EL (cell line): ENCODE measurements at places on chromosomes 5 and 9.

DNA sequence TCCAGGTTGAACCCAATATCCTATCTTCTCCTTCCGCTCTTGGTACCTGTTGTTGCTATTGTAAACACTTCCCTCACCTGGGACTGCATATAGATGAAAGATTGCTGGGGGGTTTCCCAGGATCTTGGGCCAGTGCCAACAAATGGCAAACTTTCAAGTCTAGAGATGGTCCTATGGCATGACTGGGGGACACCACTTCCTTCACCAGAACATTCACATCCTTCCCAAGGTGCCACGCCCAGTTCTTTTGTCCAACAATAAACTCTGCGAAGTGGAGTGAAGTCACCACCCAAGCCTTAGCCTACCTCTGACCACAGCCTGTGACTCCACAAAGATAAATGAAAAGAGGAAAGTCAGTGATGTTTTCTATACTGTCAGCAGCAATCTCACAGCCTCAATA, 34.4 kb downstream of the DOCK8 start:
- DNase-seq: no peak

- DNase-seq: no peak
Observed at GRCh38 chr5:105616599-105616998, 2054.0 kb upstream of the NUDT12 start.

DNA sequence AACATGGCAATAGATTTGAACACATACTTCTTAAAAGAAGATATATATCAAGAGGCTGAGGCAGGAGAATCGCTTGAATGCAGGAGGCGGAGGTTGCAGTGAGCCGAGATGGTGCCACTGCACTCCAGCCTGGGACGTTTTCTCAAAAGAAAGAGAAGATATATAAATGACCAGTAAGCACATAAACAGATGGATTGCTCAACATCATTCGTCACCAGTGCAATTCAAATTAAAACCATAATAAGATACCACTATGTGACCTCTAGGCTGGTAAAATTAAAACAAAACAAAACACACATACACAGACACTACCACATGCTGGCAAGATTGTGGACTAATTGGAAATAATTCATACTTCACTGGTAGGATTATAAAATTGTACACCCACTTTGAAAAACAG, 5.3 kb upstream of the TXN start:
- DNase-seq: peak; percentile 13

DNA sequence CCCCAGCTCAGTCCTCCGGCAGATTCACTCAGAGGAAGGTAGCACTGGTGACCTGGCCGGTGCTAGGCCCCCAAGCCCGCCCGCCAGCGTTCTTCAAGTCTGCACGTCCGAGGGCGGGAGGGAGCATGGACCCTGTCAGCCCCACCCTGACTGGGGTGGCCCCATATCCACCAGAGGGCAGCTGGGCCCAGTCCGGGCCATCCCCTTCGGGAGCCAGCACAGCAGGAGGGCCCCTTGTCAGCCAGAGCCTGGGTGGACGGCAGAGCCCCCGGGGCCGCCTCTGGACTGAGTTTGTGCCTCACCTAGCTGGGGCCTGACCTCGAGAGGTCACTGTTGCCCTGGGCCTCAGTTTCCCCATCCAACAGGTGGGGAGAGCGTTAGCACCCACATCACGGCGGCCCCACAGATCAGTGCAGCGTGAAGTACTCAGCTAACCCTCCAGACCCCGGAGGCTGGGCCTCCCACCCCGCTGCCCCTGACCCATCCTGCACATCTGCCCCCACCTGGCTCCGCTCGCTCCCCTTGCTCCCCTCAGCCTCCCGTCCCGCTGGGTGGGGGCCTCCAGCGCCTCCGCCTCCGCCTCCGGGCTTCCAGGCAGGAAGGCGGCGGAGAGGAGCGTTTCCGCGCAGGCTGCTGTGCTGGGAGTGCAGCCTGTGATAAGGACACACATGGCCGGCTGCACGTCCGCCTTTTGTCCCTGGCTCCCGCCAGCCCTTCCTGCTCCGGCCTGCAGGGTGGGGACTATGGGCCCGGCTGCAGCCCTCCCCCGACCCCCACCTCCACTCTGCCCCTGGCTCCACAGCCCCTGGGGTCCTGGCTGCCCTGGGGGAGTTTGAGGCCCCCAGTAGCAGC, 16.6 kb upstream of the EGFL7 start:
- DNase-seq: no peak

DNA sequence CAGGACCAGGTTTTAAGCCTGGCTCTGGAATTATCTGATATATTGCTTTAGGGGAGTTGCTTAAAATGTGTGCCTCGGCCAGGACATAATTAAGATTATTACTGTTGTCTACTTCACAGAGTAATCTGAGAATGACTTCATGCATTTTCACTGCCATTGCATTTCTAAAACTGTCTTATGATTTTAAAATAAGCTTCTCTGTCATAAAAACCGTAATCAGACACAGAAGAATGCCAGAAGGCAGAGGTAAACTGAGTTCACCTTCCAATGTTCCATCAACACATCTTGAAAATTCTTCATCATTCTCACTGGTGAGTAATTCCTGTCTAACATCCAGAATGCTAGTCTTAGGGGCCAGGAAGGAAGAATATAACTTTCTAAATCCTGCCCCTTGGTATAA, 47.1 kb downstream of the ISOC1 start:
- no peak for DNase-seq

DNA sequence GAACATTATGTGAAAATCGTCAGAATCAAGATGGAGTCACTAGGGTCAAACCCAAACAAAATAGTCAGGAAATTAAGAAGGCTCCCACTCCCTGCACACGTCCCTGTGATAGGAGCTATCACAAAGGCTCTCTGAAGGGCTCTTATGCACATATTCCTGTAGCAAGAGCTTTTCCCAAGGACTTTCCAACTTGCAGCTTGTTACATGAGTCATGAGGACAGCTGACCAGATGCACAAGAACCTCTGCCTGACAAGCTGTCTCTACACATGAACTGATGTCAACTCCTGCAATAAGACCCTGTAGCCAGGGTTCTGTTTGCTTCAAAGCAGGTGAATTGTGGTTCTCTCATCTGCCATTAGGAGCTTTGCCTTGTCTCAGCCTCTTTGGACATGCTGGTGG, 122.4 kb downstream of the OLFM1 start:
- DNase-seq: no peak

GRCh38 chr5:3181671-3182070, 414.0 kb upstream of the IRX1 start:
- DNase-seq: no peak

DNA sequence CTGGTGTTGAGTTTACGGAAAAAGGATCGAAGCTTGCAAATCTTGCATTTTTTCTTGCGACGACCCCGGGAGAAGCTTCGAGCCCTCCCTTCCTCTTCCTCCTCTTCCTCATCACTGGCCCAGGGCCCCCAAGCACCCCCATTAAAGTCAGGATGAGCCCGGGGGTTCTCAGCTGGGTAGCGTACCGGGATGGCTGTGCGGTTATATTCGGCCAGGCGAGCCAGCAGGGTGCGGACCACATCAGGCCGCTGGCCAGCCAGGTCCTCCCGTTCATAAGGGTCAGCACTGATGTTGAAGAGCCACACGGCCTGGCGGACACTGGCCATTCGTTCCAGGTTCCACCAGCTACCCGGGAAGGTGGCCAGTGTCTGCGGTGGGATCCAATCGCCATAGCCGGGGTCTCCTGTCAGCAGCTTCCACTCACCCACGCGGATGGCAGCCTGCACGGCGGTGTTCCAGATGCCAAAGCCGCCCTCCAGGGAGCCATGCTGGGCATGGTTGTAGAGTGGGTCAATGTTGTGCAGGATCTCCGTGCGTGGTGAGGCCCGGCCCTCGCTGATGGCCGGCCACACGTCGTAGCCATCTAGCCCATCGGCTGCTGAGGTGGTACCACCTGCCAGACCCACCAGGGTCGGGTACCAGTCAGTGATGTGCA, 5.3 kb downstream of the ARSI start:
- DNase-seq: no peak

- DNase-seq: no peak
Observed at GRCh38 chr5:10832987-10833386, 72.0 kb upstream of the DAP start.

- DNase-seq: no peak
Observed at GRCh38 chr5:89327608-89328007, 444.6 kb upstream of the MEF2C start.

GRCh38 chr9:77592476-77592875, 55.6 kb downstream of the GNA14 start:
- no peak for DNase-seq

DNA sequence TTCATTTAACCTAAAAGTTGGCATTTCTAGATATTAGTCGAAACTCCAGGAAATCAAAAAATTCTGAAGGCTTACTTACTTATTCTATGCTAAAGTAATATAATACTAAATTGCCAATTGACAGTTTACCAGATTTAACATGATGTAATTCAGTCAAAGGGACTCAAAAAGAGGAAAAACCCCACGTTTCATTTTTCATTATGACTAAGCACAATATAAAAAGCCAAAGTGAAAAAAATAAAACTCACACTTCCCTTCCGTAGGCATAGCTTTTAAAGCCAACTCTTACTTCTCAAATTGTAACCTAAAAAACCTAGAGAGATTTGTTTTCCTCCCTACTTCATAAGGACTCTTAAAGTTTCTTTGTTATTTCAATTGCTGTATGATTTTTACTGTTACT, 146.6 kb downstream of the RAPGEF6 start:
- DNase-seq: no peak

GRCh38 chr5:65020492-65020891, 251.8 kb downstream of the CWC27 start:
- DNase-seq: peak; percentile 76

GRCh38 chr5:9454012-9454481, 91.8 kb downstream of the SEMA5A start:
- peak; percentile 68 for DNase-seq
